ENCODE measurements at places on chromosomes 2 and 18.

DNA sequence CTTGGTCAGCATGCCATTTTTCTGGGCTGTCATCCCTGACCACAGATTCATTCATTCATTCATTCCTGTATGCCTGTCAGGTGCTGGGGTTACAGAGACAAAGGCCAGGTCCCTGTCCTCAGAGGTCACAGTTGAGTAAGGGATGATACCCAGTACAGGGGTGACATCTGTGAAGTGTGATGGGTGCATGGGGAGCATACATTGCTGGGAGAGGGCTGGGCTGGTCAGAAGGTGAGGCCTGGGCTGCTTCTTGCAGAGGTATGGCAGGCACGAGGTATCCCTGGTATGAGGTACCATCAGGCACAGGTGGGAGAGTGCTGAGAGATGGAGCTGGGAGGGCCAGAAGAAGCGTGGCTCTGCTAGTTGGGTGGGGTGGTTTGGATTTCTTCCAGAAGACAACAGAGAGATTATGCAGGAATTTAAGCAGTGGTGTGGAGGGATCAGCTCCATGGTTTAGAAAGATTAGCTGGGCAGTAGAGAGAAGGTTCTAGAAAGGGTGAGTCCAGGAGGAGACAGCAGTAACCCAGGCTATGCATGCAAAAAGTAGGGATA lies 181.9 kb upstream of the HAAO start:
- no peak for DNase-seq

DNA sequence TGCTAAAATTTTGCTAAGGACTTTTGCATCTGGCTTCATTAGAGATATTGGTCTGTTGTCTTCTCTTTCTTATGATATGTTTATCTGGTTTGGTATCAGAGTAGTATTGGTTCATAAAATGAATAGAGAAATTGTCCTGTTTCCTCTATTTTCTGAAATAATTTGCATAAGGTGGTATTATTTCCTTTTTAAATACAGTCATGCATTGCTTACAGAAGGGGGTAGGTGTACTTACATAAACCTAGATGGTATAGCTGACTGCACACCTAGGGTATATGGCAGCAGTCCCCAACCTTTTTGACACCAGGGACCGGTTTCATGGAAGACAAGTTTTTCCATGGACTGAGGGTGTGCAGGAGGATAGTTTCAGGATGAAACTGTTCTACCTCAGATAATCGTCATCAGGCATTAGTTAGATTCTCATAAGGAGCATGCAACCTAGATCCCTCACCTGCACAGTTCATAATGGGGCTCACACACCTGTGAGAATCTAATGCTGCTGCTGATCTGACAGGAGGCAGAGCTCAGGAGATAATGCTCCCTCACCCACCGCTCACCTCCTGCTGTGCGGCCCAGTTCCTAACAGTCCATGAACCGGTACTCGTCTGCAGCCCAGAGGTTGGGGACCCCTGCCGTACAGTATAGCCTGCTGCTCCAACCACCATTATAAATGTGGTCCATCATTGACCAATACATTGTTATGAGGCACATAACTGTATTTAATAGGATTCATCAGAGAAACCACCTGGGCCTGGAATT lies 189.2 kb downstream of the FAM210A start:
- no peak for DNase-seq

DNA sequence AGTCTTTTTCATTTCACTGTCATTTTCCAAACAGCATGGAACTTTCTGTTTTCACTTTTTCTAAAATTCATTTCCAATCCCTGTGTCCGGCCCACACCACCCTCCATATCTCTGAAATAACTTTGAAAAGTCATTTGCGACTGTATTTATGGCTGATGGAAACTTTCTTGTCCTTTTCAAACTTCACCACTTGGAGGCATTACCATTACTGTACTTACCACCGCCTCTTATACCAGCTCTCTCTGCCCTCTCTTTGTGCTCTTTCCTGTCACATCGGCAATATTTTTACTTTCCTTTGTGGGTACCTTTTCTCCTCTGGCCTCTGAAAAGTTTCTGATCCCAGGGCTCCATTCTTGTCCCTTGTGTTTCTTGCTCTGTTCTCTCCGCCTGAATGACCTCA lies 39.5 kb upstream of the IL1RL1 start:
- no peak for DNase-seq

GRCh38 chr18:61890344-61890743 lies 2.5 kb downstream of the RNF152 start:
- DNase-seq, result no peak

GRCh38 chr2:199988151-199988550 lies 32.8 kb downstream of the MAIP1 start:
- no peak for DNase-seq

- no peak for DNase-seq
Observed at GRCh38 chr2:5067816-5068215, 624.4 kb upstream of the SOX11 start.

- no peak for DNase-seq
Observed at GRCh38 chr2:158686210-158686691, 108.9 kb upstream of the DAPL1 start.

- no peak for DNase-seq
Observed at GRCh38 chr2:39432701-39433100, 4.4 kb downstream of the MAP4K3 start.

DNA sequence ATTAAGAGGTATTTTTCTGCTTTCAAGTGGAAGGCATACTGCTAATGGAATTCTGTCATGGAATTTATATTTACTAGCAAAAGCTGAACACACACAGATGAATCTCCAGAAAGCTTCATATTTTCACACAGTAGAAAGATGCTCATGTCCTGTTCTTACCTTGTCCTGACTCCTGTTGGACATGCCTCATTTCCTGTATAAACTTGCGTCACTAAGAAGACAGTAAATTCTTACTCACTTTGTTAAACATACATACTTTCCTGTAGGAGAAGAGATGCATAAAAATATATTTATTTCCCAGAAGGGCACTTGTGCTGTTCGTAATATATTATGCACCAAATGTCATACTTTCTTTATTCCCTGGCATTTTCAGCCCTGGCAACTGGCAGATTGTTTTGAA lies 238.3 kb upstream of the RASGRP3 start:
- DNase-seq, result no peak

GRCh38 chr18:25282282-25282681 lies 69.7 kb downstream of the ZNF521 start:
- DNase-seq, result no peak

GRCh38 chr2:200617156-200618053 lies 31.6 kb downstream of the AOX1 start:
- DNase-seq, result no peak

- DNase-seq, result no peak
Observed at GRCh38 chr18:37219257-37219656, 346.3 kb downstream of the CELF4 start.

- no peak for DNase-seq
Observed at GRCh38 chr2:42663828-42664227, 95.4 kb downstream of the MTA3 start.

- no peak for DNase-seq
Observed at GRCh38 chr2:96868555-96869280, 1.2 kb downstream of the SEMA4C start.

- DNase-seq, result no peak
Observed at GRCh38 chr2:133666621-133667020, 98.4 kb upstream of the NCKAP5 start.

DNA sequence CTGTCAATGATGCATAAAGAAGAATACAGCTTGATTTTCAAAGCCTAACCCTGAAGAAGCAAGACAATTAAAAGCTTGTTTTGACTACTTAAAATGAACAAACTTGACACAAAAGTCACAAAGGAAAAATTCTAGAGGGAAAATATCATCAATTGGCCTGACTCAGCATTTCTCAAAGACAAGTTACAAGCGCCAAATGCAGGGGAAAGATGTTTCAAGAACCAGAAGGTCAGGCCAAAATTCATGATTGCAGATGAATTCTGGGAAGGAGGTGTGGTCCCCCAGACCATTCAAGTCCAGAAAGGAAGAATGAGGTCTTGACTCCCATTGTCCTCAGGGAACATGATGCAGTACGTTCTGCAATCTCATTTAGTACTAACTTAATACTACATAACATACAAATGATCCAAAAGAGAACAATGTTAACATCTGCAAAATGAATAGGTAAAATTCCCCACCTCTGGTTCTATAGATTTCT lies 64.5 kb downstream of the FAM210A start:
- DNase-seq, result no peak

DNA sequence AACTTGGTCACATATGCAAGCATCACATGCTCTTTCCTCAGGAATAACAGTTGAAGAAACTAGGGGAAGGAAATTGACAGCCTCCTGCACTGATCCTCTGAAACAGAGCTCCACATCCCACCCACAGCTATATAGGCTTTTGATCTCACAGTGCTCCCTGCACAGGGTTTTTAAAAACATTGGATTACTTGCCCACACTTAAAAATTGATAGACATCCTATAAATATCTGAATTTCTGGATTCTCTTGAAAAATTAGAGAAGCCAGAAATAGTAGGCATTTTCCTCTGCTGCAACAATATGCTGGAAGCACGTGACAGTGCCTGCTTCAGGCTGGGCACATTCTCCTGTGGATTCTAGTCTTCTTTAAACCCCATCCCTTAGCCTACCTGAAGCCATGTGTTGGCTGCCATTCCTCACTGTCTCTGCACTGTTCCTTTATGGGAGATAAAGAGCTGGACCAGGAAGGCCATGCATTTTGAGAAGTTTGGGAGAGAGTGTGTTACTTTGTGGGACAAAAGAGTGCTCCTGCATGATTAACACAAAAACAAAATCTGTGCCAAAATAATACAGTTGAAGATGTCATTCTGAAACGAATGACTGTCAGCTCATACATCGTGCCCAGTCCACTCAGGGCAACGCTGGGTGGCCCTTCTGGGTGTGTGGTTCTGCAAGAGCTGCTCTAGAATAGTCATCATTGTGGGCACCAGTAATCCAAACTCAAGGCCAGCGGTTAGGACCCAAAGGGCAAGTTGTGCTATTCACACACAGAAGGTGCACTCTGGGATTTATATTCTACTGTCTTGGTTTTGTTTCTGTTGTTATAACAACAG lies 59.8 kb downstream of the GYPC start:
- DNase-seq, result no peak

DNA sequence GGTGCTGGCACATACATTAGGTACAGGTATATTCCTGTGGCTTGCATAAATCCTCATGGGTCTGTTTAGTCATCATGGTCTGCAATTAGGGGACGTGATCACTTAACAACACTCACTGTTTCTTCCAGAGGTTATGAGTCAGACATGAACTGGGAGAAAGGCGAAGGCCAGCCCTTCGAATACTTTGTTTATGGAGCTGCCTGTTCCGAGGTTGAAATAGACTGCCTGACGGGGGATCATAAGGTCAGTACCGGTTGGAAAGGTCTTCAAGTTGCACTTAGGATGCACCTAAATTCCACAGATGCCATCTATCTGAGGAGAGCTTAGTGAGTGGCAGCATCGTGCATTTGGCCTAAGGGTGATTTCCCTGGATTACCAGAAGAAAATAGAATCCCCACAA lies 76.9 kb downstream of the AOX1 start:
- DNase-seq, result no peak

GRCh38 chr2:70304498-70304897 lies 2.6 kb upstream of the FAM136A start:
- no peak for DNase-seq

Data from stimulated activated CD8-positive, alpha-beta memory T cell treated with anti-CD3 and anti-CD28 coated beads, Interleukin-7, amount 100 ng/mL, for 1 hour (primary cell).